ENCODE measurements at places on chromosomes 3 and 15.

DNA sequence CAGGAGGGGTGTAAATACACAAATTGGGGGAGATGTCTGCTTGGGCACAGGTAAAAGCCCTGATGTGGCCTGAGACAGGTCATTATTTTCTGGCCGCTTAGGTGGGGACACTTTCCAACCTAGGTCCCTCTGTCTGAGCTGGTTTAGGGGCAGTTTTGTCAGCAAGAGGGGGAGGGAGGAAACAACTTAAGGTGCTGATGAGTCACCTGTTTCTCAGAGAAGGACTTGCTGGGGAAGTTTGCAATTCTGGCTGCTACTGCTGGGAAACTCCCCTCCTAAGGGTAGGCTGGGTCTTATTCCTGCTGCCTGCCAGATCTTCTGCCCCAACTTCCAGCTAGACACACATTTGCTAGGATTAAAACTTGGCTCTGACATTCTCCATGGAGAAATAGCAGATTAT lies 4.8 kb upstream of the RHOV start:
- no peaks in the 10 kb centered on the region for H3K27me3 ChIP-seq
- H3K36me3 ChIP-seq, result no peaks in the 10 kb centered on the region
- H3K4me3 ChIP-seq, result no peak overlapping the region
- DNase-seq, result peak; percentile 63

GRCh38 chr15:34730701-34731100 lies 24.1 kb downstream of the GJD2 start:
- H3K27me3 ChIP-seq, result no peaks in the 10 kb centered on the region
- H3K4me1 ChIP-seq, result no peaks in the 10 kb centered on the region
- H3K36me3 ChIP-seq, result no peaks in the 10 kb centered on the region

DNA sequence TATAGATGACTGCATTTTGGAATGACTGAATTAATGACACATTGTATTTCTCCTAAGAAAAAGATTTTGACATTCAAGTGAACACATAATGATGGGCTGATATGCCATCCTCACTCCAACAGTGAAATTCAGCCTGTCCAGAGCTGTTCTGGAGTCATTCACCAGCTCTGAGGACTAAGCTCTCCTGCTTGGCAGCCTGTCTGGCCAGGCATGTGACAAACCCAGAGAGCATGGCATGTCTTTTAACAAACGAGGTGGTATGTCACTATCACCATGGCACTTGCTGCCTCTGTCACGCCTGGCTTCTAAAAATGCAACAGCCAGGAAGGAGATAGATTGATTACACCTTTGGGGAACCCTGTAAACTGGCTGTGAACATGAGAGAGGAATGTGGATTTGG lies 1.4 kb downstream of the ACTC1 start:
- H3K4me1 ChIP-seq, result no peaks in the 10 kb centered on the region
- no peak for DNase-seq
- no peak overlapping the region for H3K27ac ChIP-seq
- peaks cover 18% of the 10 kb centered on the region for H3K27me3 ChIP-seq

GRCh38 chr15:45391746-45392583 lies 13.6 kb upstream of the GATM start:
- H3K27ac ChIP-seq, result no peak overlapping the region
- H3K4me1 ChIP-seq, result no peaks in the 10 kb centered on the region
- no peaks in the 10 kb centered on the region for H3K27me3 ChIP-seq
- no peaks in the 10 kb centered on the region for H3K36me3 ChIP-seq
- DNase-seq, result no peak

GRCh38 chr3:63580151-63580550 lies 72.3 kb upstream of the SNTN start:
- no peak overlapping the region for H3K27ac ChIP-seq
- H3K4me3 ChIP-seq, result no peak overlapping the region
- H3K4me1 ChIP-seq, result no peaks in the 10 kb centered on the region
- no peaks in the 10 kb centered on the region for H3K27me3 ChIP-seq
- DNase-seq, result no peak
- no peaks in the 10 kb centered on the region for H3K36me3 ChIP-seq

DNA sequence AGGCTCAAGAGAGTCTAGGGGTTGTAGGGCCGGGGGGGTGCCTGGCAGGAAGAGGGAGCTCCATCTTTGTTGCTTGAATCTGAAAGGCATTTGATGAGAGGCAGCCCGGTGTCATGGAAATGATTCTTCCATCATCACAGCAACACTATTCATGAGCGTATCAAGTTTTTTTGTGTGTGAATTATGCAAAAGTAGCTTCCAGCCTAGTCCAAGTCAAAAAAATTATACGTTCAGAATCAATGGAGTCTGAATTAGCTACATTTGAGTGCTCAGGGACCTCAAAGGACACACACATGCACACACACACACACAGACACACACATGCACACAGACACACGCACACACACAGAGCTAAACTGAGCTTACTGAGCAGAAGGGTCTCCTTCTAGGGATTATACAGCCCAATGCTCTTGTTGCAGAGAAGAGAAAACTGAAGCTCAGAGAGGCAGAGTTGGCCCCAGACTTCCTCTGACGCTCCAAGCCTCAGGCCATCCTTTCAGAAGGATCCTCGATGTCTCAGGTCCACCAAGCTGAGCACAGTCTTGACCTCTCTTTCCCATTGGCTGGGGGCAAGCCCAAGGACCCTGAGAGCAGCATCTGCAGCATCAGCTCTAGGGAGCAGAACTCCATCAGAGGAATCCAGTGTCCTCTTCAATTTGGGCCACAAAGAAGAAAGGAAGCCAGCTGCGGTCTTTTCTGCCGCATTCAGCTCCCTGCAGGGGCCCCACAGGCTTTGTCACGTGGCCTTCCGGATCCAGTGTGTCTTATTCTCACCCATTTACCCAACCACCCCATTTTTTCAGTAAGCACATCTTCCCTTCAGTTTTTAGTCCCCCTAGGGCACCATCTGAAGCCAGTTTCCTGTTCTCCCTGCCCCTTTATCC lies 228.0 kb downstream of the UACA start:
- no peak for DNase-seq
- no peaks in the 10 kb centered on the region for H3K36me3 ChIP-seq
- no peak overlapping the region for H3K27ac ChIP-seq
- H3K4me3 ChIP-seq, result no peak overlapping the region
- peaks cover 7% of the 10 kb centered on the region for H3K4me1 ChIP-seq
- no peaks in the 10 kb centered on the region for H3K27me3 ChIP-seq

GRCh38 chr3:46703013-46703520 lies 1.9 kb downstream of the TMIE start:
- DNase-seq, result no peak
- peaks cover 27% of the 10 kb centered on the region for H3K4me1 ChIP-seq
- no peaks in the 10 kb centered on the region for H3K27me3 ChIP-seq
- no peak overlapping the region for H3K4me3 ChIP-seq
- no peaks in the 10 kb centered on the region for H3K36me3 ChIP-seq

GRCh38 chr3:94304954-94305353 lies 242.1 kb downstream of the NSUN3 start:
- no peaks in the 10 kb centered on the region for H3K27me3 ChIP-seq
- H3K4me1 ChIP-seq, result no peaks in the 10 kb centered on the region
- H3K27ac ChIP-seq, result no peak overlapping the region
- H3K36me3 ChIP-seq, result no peaks in the 10 kb centered on the region

GRCh38 chr15:88881775-88882174 lies 13.6 kb downstream of the HAPLN3 start:
- H3K4me3 ChIP-seq, result no peak overlapping the region
- H3K36me3 ChIP-seq, result peaks cover 9% of the 10 kb centered on the region
- no peaks in the 10 kb centered on the region for H3K4me1 ChIP-seq
- no peak for DNase-seq

DNA sequence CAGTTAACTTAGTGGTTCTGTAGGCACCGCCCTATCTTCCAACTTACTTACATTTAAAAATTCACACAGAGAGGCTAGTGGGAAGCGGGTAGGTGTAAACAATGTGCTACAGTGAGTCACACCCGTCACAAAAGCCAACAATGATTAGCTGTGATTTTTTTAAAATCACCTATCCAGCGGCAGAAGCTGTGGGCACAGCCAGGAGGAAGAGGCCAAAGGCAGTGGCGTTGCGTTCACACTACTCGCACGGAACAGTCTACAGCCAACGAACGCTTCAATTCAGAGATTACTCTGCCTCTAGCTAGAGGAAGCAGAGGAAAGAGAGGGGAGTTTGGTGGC lies 2.5 kb upstream of the NLGN1 start:
- H3K4me1 ChIP-seq, result no peaks in the 10 kb centered on the region
- H3K36me3 ChIP-seq, result no peaks in the 10 kb centered on the region
- no peak for DNase-seq
- no peak overlapping the region for H3K4me3 ChIP-seq
- H3K27me3 ChIP-seq, result no peaks in the 10 kb centered on the region

GRCh38 chr3:143092191-143092590 lies 27.4 kb upstream of the CHST2 start:
- no peak overlapping the region for H3K27ac ChIP-seq
- DNase-seq, result no peak
- no peaks in the 10 kb centered on the region for H3K27me3 ChIP-seq
- no peaks in the 10 kb centered on the region for H3K4me1 ChIP-seq
- H3K4me3 ChIP-seq, result no peak overlapping the region

DNA sequence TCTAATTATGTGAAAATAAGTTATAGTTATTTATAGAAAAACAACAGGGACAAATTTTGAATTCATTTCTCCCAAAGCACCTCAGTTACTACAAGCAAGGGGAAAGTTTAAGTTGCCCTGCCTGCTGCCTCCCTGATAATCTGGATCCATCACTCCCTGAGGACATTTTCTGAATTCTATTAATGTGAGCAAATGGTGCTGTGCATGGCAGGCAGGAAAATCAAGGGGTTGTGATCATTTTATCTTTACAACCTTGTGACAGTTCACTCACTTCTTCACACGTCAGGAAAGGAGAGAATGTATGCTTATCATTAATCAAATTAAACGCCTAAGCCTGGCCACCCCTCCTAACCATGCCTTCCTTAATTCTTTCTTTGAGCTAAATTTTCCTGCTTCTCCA lies 39.3 kb downstream of the ITGB5 start:
- no peaks in the 10 kb centered on the region for H3K36me3 ChIP-seq
- DNase-seq, result no peak
- no peak overlapping the region for H3K4me3 ChIP-seq
- H3K27me3 ChIP-seq, result no peaks in the 10 kb centered on the region

DNA sequence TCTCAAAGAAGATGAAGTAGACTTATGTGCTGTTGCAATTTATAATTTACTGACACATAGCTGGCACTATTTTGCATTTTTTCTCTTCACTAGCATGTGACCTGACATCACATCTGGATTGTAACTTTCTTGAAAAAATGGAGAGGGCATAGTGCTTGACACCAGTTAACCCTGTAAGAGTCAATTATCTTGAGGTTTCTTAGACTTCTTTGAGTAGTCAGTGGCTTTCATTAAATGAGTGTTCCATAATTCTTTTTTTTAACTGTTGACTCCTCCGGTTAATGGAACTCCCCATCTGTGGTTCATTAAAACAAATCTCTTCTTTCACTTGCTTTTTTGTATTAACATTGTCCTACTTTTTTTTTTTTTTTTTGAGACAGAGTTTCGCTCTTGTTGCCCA lies 16.9 kb upstream of the PRKCI start:
- no peaks in the 10 kb centered on the region for H3K27me3 ChIP-seq
- H3K4me3 ChIP-seq, result no peak overlapping the region
- no peaks in the 10 kb centered on the region for H3K4me1 ChIP-seq
- no peak for DNase-seq

DNA sequence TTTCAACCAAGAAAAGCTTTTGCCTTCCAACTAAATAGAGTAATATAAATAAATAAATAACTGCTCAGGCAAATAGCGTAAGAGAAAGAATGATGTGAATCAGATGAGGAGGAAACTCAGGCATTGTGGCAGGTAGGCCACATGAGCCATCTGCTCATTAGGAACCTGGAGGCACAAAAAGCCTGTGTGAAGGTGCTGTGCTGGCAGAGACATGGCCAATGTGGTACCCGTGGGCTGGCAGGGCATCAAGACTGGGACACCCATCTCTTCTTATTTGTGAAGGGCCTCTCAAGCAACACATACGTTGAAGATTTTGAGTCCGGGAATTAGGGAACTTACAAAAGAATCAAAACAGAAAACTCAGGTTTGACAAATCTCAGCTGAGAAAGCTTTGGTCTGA lies 9.5 kb downstream of the ANKRD34C start:
- H3K27me3 ChIP-seq, result no peaks in the 10 kb centered on the region
- no peaks in the 10 kb centered on the region for H3K4me1 ChIP-seq
- no peak overlapping the region for H3K4me3 ChIP-seq
- no peaks in the 10 kb centered on the region for H3K36me3 ChIP-seq
- H3K27ac ChIP-seq, result no peak overlapping the region

DNA sequence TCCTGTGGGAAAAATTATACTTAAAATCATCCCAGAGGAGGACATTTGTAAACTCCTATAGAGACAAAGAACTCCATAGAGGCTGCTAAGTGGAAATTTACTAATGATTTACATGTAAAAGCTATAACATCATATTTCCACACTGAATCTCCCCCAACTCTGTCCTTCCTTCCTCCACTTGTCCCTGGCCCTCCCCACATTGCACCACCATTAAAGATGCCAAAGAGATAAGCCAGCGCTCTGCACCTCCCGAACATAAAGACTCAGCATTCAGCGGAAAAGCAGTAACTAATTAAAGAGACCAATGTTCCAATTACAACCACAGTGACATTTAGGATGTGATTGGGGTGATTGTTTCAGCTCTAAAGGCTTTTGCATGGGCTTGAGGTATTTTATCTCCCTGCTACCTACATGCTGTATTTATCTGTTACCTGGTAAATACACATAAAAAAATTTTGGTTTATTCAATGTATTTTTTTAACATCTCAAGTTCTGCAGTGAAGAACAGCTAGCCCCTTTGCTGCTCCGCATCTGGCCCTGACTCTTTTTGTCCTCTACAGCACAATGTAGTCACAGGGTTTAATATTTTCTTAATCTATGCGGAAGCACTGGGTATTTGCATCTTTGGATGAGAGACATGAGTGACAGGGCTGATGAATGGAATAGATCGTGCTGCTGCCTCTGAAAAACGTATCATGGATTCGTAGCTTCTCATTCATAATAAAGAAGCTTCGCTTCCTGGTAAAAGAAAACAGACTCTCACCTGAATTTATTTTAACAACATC lies 35.3 kb upstream of the B3GNT5 start:
- H3K27me3 ChIP-seq, result no peaks in the 10 kb centered on the region
- no peak for DNase-seq
- H3K36me3 ChIP-seq, result no peaks in the 10 kb centered on the region
- H3K4me3 ChIP-seq, result no peak overlapping the region
- no peak overlapping the region for H3K27ac ChIP-seq

- H3K4me3 ChIP-seq, result peak within 1 kb of the TSS; percentile 26
- no peak for DNase-seq
- peak within 1 kb of the TSS; percentile 35 for H3K27ac ChIP-seq
Measured at GRCh38 chr15:23565395-23566070, at the start of gene MKRN3. Gene MKRN3, plus strand, starts transcription at chr15:23565674. Its CDS starts 109 bp downstream, at chr15:23565783.

DNA sequence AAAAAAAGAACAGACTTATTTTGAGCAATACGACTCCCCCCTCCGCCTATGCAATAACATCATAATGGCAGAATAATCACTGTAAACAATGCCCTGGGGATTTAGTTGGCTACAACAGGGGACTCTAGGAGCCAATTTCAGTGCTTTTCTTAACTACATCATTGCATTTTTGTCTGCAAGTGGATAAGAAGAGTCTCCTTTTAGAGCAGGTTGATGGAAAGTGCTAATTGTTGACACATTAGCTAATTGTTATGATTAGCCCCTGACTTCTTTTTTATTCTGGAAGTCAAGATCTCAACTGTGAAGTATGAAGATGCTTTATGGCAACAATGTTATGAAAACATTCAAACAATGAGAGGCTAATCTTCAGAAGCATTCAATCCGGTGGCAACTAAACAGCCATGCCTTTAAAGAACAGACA lies 121.2 kb downstream of the MECOM start:
- H3K27ac ChIP-seq, result no peak overlapping the region
- H3K4me3 ChIP-seq, result no peak overlapping the region
- no peak for DNase-seq

- H3K27ac ChIP-seq, result no peak overlapping the region
- no peak overlapping the region for H3K4me3 ChIP-seq
- DNase-seq, result no peak
- H3K36me3 ChIP-seq, result no peaks in the 10 kb centered on the region
- no peaks in the 10 kb centered on the region for H3K4me1 ChIP-seq
Measured at GRCh38 chr3:18249126-18249525, 176.0 kb downstream of the SATB1 start.
